Left colon (tissue), 2 donors: ENCODE measurements at places on chromosomes 4 and X. TPM values are rescaled to one million over a fixed set of nuclear protein-coding genes. Genes with fewer than 3 reads are reported as not detected.

Gene KCND1
- total RNA-seq: 0.76 TPM

- DNase-seq: no peak
These were observed 42.5 kb upstream of the MAP9 start for GRCh38 chr4:155419266-155419665.

DNA sequence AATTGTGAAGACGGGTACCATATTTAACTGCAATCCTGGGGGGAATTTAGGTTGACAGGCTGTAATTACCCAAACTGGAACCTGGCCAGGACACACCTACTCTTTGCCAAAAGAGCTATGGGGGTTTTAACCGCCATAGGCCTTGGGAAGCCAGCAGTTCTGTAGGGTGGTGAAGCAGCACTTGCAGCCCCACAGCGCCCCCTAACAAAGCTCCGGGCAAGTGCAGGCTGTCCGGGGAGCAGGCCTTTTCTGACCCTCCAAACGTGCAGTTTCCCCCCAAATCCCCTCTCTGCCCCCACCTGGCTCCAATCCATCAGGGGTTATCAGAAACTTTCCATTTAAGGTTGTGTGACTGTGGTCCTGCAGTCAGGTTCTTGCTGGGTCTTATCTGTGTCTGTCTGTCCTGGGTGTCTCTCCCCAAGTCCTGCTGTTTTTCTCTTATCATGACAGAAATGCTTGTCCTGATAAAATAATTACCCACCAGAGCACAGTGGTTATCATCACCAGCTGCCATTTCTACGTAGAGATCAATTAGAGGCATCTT is 350.9 kb downstream of the MID1IP1 start:
- peak; percentile 48 for DNase-seq

DNA sequence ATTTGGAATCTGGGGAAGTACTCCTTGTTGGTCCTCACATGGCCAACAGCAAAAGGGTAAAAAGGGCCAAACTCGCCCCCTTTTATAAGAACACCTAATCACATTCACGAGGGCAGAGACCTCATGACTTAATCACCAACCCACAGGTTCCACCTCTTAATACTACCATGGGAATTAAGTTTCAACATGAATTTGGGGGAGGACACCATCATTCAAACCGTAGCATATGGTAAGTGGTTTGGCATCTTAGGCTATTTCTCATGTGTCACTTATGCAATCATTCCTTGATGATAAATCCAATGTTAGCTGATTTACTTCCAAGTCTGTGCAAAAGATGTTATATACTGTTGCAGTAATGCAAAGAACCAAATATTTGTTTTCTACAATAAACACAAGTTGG is 302.9 kb upstream of the FAM241A start:
- no peak for DNase-seq

- peak; percentile 8 for DNase-seq
These were observed 427 bp downstream of the NKX1-1 start for GRCh38 chr4:1405636-1406393.

GRCh38 chr4:41057467-41057866 is 156.9 kb downstream of the APBB2 start:
- DNase-seq: no peak

DNA sequence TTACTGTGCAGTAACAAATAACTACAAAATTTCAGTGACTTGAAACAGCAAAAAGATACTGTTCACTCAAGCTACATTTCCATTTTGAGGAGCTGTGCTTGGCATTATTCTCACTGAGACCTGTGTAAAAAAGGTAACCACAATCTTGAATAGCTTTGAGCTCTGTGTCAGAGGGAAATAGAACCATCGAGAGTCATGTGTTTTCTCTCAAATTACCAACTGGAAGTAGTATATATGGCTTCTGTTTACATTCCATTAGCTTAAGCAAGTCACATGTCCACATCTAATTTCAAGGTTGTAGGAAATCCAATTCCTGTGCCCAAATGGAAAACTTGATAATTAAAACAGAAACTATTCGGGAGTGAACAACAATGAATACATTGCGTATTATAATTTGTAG is 82.9 kb upstream of the BANK1 start:
- DNase-seq: no peak

Gene ZCCHC18
- total RNA-seq: 0.14 TPM

Gene IL3RA
- 9.4 TPM for total RNA-seq
